ENCODE measurements at places on chromosomes 1 and 21. TPM values are rescaled to one million over a fixed set of nuclear protein-coding genes. Genes with fewer than 3 reads are reported as not detected.

- DNase-seq = no peak
Observed at GRCh38 chr1:158153179-158153578, 27.5 kb upstream of the CD1D start.

DNA sequence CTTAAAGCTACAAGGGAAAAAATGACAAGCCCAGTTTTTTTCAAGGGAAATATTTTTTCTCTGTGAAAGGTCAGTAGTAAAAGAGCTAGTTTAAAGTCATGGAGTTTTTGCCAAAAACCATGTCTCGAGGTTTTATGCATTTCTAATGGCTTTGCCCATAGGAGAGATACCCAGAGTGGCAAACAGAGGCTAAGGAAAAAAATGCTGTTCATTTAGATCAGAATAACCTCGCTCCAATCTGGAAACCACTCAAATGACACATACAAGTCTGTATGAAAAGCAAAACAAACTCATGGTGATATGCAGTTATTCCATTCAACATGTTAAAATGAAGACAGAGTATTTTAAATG is 36.9 kb upstream of the EDEM3 start:
- no peak for DNase-seq

- DNase-seq = no peak
Observed at GRCh38 chr1:15137809-15138208, 15.7 kb upstream of the TMEM51 start.

- DNase-seq = no peak
Observed at GRCh38 chr1:109821221-109821669, 57.5 kb upstream of the EPS8L3 start.

- no peak for DNase-seq
Observed at GRCh38 chr1:114015075-114015474, 35.8 kb downstream of the OLFML3 start.

- DNase-seq = peak; percentile 32
Observed at GRCh38 chr1:91736715-91737615, 149.0 kb downstream of the TGFBR3 start.

GRCh38 chr1:32521165-32521564 is 18.1 kb upstream of the ZBTB8A start:
- DNase-seq = no peak

- DNase-seq = no peak
Observed at GRCh38 chr1:206107168-206107544, 10.0 kb downstream of the AVPR1B start.

GRCh38 chr21:32457360-32457840 is 44.9 kb downstream of the EVA1C start:
- DNase-seq = peak; percentile 65

- DNase-seq = no peak
Observed at GRCh38 chr1:160149716-160150115, 1.7 kb upstream of the ATP1A4 start.

- no peak for DNase-seq
Observed at GRCh38 chr1:96808191-96808590, 86.6 kb downstream of the PTBP2 start.

- DNase-seq = no peak
Observed at GRCh38 chr1:205970486-205970885, 27.2 kb upstream of the SLC26A9 start.

DNA sequence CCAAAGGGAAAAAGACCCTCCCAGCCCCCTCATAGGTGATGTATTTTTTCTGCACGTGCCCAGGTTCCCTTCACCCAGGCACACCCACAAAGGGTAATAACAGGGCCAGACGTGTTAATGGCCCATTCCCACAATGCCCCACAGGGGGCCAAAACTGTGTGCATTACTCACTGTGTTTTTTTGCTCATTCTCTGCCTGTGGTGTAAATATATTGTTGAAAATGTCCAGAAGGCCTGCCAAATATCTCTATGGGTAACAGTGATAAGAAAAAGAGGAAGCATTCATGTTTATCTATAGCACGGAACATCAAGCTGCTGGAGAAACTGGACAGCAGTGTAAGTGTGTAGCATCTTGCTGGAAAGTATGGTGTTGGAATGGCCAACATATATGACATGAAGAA is 21.9 kb downstream of the RHEX start:
- DNase-seq = no peak

DNA sequence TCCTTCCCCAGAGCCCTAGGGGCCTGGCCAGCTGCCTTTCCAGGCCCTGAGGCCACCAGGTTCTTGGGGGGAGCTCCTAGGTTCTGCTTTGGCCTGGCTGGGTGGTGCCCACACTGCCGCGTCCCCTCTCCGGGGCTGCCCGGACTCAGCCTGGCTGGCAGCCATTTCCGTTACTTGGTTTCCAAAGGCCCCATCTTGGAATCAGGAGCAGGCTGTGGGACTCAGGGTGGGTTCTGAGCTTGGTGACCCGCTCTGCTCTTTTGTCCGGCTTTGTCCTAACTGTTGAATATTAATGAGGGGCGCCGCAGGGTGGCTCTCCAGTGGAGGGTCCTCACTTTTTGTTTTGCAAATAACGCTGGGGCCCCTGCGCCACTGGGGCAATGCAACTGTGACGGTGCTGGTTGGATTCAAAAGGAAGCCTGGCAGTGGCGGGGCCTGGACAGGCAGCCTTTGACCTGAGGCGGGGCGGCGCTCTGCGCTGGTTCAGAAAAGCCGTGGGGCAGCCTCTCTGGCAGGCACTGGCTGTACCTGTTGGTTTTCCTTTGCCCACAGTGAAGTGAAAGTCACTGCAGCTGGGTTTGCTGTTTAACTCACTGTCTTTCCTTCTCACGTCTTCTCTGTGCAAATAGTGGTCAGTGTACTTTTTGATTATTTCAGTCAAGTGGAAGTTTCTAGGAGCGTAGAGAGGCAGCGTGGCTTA is 20.2 kb downstream of the SKI start:
- DNase-seq = peak; percentile 32

GRCh38 chr21:43304206-43304605 is 122.7 kb downstream of the SIK1 start:
- no peak for DNase-seq

- DNase-seq = no peak
Observed at GRCh38 chr1:64147759-64148158, 55.7 kb upstream of the UBE2U start.

GRCh38 chr1:152747831-152748230 is 10.0 kb upstream of the KPRP start:
- no peak for DNase-seq

DNA sequence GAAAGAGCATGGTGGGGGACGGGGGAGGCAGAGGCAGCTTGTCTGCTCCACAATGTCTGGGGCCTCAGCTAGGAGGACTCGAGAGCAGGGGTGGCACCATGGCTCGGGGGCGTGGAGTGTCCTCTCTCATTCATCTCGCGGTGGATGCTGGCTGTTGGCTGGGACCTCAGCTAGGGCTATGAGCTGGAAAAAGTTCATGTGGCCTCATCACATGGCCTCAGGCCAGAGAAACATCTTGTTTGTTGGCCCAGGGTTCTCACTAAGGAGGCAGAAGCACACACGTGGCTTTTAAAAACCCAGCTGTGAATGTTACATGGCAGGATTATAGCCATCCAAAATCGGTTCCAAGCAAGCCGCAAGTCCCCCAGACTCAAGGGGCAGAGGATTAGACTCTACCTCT is 6.2 kb upstream of the CENPS start:
- peak; percentile 59 for DNase-seq

DNA sequence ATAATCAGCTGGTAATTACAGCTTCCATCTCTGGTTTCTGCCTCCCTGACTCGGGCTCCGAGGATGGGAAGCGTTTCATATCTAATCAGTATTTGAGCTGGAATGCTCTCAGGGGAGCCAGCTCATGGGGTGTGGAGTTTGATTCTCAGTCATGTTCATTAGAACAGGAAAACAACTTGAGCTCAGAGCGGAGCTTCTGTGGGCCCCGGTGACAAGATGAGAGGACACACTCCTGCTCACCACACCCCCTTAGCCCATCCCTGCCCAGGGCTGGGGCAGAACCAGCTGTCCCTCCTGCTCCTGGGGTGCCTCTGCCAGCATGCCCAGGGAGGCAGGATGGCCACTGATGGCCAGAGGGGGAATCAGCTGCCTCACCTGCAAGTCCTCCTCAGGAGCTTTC is 726.0 kb downstream of the PTPRU start:
- DNase-seq = no peak

DNA sequence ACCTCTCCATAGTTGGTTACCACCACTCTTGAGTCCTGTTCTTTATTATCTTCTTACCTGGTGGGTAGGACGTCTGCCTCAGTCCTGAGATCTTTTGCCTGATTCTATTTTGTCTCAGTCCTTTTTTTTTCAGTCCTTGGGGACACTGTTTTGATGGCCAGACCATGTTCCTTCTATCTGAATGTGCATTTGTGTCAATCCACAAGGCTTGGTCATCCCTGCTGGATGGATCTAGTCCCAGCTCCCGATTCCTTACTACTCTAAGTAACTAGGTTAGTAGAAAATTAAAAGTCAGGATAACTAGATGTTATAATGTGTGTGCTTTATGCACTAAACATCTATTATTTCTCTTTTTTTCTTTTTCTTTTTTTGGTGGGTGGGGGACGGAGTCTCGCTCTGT is 28.1 kb upstream of the AK4 start:
- DNase-seq = no peak

The RIMS3 gene
- 0.92 TPM for total RNA-seq

The FALEC gene
- not detected for total RNA-seq

The LRRC53 gene
- not detected for total RNA-seq

The SH3D21 gene
- 1.1 TPM for total RNA-seq

The CELA2A gene
- not detected for total RNA-seq

The PRAMEF6 gene
- not detected for total RNA-seq

Data from left ventricle myocardium superior (tissue), 1 donor.